Activated naive CD8-positive, alpha-beta T cell treated with anti-CD3 and anti-CD28 coated beads, Interleukin-2, amount 50 U/mL, for 24 hours (primary cell): ENCODE measurements at places on chromosomes 3 and 15.

DNA sequence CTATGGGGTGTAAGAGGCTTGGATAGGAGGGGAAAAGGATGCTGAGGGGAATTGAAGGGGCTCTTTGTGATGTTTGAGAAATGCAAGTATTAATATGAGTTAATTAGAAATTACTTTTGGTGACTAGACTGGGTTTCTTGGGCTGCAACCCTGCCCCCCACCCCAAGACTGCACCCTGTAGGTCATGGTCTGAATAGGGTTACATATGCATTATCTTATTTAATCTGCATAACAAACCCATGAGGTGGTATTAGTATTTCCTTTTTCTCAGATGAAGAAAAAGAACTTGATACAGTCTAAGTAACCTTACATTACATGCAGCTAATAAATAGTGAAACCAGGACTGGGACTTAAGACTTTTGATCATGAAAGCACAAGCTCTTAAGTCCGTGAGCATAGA, 5.6 kb upstream of the ZBTB38 start:
- no peak overlapping the region for H3K4me3 ChIP-seq
- H3K27me3 ChIP-seq = no peaks in the 10 kb centered on the region
- H3K27ac ChIP-seq = no peak overlapping the region
- peaks cover 25% of the 10 kb centered on the region for H3K4me1 ChIP-seq

DNA sequence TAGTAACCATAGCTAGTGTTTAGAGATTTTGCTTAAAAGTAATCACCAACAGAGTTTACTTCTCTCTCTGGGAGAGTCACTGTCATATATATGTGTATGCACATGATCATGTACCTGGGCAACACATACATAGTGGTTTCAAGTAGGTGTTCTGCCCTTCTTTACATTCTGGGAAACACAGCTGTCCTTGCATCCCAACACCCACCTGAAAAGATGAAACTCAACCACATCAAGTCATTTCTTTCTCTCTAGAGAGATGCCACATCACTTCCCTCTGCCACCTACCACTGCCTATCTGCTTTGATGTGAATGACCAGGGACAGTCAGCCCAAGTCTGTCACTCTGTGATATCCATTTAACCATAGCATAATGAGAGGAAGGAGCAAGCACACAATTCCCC, 155.8 kb upstream of the GADL1 start:
- no peak overlapping the region for H3K4me3 ChIP-seq
- DNase-seq = no peak
- peaks cover 2% of the 10 kb centered on the region for H3K36me3 ChIP-seq
- peaks cover 3% of the 10 kb centered on the region for H3K4me1 ChIP-seq

DNA sequence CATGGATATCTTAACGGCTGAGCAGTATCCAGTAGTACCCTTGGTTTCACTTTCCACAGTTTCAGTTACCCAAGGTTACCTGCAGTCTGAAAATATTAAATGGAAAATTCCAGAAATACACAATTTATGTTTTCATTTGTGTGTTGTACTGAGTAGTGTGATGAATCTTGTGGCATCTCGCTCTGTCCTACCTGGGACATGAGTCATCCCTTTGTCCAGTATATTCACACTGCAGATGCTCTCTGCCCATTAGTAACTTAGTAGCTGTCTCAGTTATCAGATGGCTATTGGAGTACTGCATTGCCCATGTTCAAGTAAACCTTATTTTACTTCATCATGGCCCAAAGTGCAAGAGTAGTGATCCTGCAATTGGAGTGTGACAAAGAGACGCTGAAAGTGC, 26.1 kb downstream of the GASK1A start:
- DNase-seq = no peak
- H3K27me3 ChIP-seq = no peaks in the 10 kb centered on the region
- H3K4me1 ChIP-seq = peaks cover 21% of the 10 kb centered on the region
- H3K4me3 ChIP-seq = no peak overlapping the region

DNA sequence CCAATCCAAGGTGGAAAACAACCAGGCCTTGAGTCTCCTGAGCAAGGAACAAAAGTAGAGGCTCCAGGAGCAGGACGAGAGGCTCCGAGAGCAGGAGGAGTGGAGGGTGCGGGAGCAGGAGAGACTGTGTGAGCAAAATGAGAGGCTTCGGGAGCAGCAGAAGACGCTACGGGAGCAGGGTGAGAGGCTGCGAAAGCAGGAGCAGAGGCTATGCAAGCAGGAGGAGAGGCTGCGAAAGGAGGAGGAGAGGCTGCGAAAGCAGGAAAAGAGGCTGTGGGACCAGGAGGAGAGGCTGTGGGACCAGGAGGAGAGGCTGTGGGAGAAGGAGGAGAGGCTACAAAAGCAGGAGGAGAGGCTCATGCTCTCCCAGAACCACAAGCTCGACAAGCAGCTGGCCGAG, 60.3 kb upstream of the UBE2Q2 start:
- no peaks in the 10 kb centered on the region for H3K36me3 ChIP-seq
- peaks cover 25% of the 10 kb centered on the region for H3K27me3 ChIP-seq
- no peak for DNase-seq
- no peak overlapping the region for H3K27ac ChIP-seq
